ENCODE measurements at places on chromosomes 7 and 10. TPM values are rescaled to one million over a fixed set of nuclear protein-coding genes. Genes with fewer than 3 reads are reported as not detected.
A peak's percentile ranks its signal among the peaks of the same experiment; 100 is the strongest.

The ITIH2 gene
- polyA plus RNA-seq, result 0.29 TPM

- DNase-seq, result no peak
Observed at GRCh38 chr7:11006291-11006690, 32.6 kb downstream of the PHF14 start.

- peak; percentile 72 for DNase-seq
Observed at GRCh38 chr10:35379226-35380137, 43.2 kb downstream of the CCNY start.

DNA sequence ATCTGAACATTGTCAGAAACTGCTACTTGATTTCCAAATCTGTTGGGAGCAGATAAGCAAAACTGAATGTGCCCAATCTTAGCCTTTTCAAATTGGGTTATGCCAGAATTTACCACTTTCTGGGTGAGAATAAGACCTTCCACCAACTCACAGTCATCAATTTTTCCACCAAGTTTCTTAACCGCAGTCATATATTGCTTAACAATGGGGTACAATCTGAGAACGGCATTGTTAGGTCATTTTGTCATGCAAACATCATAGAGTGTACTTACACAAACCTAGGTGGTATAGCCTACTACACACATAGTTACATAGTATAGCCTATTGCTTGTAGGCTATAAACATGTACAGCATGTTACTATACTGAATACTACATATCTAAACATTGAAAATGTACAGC lies 16.0 kb downstream of the MRPS33 start:
- no peak for DNase-seq

The AOAH gene
- polyA plus RNA-seq, result 3.1 TPM

The OR2A7 gene
- 3.2 TPM for polyA plus RNA-seq

GRCh38 chr7:115868369-115868768 lies 162.2 kb downstream of the TFEC start:
- no peak for DNase-seq

DNA sequence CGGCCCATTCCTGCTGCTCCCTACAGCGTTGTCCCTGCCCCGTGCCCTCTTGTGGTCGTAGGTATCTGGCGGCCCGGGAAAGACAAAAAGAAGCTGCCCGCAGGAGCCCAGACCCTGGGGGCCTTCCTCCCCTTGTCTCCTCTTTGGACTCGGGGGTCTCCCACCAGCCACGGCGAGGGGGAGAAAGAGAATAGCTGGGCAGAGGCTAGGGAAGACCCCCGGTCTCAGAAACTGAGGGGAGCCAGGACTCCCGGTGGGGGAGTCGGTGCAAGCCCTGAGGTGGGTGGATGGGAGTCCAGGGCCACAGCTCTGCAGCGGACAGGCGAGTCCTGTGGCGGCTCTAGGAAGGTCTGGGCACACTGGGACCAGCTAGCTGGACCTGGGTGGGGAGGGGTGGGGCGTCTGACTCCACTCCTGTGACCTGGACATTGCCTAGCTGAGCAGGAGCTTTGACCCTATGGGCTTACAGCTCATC lies 1.3 kb upstream of the SH2D4B start:
- no peak for DNase-seq

- DNase-seq, result no peak
Observed at GRCh38 chr10:68046642-68047041, 28.4 kb downstream of the HERC4 start.

- no peak for DNase-seq
Observed at GRCh38 chr7:6380310-6381095, 67.3 kb downstream of the DAGLB start.

- DNase-seq, result no peak
Observed at GRCh38 chr7:50815138-50815537, 32.4 kb upstream of the GRB10 start.

DNA sequence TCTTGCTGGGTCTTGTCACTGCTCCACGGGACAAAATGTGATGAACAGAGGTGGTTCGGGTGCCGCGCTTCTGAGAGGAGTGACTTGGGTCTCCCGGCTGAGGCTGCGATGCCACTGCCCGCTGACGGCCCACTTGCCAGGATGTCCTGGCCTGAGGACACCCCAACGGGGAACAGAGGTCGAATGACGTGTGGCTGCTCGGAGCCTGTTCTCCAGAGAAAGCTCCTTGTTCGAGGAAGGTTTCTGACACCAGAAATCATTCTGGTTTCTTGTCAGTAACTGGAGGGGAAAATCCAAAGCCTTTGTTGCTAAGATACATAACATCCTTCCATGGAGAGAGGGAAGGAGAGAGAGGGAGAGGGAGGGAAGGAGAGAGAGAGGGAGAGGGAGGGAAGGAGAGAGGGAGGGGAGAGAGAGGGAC lies 236.4 kb downstream of the WDR37 start:
- DNase-seq, result no peak

- no peak for DNase-seq
Observed at GRCh38 chr7:151877911-151878835, 1.3 kb upstream of the PRKAG2 start.

- no peak for DNase-seq
Observed at GRCh38 chr7:4195660-4196059, 486.4 kb upstream of the FOXK1 start.

DNA sequence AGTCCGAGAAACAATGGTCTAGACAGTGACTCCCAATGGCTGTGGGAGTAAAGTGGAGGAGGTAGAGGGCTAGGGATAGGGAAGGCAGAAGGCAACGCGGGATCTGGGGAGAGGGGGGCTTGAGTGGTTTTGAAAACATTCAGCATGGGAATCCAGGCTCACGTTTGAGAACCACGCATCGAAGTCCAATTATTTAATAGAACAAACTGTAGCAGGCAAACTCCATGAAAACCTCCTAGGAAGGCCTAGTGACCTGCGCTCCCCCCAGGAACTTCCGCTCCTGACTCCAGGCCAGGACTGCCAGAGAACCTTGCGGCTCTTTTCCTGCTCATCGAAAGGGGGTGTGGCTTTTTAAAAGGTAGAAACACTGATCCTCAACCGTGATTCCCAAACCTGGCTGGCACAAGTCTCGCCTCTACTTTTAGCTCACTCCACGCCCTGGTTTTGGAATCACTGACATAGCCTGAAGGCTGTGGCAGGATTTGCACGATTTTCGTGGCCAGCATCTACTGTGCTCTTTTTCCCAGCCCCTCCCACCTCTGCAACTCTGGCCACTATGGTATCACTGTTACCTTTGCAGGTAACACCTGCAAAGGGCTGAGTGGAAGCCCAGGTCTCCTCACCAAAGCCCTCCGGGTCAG lies 43.4 kb downstream of the MYOF start:
- no peak for DNase-seq

DNA sequence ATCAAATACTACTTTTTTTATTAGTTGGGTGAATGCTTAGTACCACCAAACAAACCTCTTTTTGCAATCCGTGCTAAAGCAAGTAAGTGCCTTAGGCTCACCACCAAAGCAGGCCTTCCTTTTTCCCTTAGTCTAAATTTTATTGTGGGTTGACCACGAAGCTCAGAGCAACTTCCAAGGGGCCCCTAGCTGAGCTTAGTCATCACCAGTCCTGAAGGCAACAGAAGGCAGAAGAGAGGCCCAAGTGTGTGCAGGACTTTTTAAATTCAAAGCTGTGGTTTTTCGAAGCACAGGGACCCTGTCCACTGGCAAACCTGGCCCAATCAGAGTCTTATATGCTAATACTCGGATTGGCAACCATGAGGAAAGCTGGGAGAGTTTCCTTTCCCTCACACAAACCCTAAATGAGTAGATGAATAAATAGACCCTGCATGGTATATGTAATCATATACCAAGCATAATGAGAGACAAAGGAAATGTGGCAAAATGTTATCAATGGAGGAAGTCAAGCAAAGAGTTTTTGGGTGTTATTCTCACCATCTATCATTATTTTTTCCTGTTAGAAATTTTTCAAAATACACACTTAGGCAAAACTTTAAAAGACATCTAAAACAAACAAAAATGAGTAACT lies 453.2 kb upstream of the GALNT17 start:
- no peak for DNase-seq

The EVX1 gene
- 0.11 TPM for polyA plus RNA-seq

DNA sequence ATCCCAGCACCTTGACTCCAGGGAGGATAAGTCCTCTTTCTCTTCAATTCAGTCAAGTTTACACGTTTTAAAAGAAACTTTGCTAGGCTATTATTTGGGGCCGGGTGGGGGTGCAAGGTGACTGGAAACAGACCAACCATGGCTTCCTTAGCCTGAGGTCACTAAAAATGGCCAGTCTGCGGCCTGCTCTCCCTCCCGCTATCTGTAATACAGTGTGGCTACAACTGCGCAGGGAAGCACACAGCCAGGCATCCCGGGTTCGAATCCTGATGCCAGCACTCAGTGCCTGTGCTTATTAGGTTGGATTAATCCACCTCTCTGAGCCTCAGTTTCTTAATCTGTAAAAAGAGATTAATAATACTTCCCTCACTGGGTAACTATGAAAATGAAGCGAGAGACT lies 19.5 kb downstream of the ATP6V1F start:
- no peak for DNase-seq

DNA sequence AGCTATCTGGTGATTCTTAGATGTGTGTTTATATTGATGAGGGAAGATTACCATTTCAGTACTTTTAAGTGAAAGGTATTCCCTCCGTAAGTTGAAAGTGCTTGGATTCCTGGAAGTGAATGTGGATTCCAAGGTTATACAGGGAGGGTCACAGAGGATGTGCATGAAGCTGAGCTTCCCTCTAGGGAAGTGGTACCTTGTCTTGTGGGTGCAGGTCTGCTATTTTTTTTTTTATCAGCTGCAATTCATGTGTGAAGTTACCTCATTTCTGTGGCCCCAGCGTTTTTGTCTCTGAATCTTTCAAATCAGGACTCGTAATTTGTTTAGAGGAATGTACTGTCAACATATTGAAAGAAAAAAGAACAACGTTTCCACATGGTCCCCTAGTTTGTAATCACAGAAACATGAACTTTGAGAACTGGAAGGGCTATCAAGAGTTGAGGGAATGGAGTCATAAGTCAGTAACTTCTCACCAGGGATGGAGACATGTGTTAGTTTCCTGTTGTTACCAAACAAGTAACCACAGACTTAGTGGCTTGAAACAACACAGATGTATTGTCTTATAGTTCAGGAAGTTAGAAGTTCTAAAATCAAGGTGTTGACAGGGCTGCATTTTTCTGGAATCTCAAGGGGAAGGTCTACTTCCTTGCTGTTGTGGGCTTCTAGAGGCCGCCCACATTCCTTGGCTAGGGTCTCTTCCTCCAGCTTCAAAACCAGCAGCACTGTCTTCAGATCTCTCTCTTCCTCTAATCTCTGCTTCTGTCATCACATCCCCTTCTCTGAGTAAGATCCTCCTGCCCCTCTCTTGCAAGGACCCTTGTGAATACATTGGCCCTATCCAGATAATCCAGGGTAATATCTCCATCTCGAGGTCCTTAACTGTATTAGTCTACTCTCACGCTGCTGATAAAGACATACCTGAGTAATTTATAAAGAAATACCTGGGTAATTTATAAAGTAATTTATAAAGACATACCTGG lies 64.4 kb downstream of the RAB18 start:
- DNase-seq, result no peak

The SLC26A5 gene
- 0.81 TPM for polyA plus RNA-seq

The TRIM50 gene
- polyA plus RNA-seq, result 0.38 TPM

DNA sequence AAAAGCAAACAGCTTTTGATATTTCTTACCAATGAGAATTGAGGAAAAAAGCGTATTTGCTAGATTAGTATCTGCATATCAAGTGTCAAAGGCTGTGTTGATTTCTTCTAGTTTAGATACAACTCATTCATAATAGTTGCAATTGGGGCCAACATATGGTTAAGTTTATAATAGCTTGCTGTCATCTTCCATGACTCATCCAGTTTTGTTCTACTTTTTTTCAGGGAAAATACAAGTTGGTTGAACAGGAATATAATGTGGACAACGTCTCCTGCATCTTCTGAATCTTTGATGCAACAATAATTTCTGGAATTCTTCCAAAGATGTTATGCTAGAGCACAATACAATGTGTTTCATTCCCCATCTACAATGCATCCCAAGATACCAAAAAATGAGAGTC lies 182.0 kb downstream of the THSD7A start:
- no peak for DNase-seq

DNA sequence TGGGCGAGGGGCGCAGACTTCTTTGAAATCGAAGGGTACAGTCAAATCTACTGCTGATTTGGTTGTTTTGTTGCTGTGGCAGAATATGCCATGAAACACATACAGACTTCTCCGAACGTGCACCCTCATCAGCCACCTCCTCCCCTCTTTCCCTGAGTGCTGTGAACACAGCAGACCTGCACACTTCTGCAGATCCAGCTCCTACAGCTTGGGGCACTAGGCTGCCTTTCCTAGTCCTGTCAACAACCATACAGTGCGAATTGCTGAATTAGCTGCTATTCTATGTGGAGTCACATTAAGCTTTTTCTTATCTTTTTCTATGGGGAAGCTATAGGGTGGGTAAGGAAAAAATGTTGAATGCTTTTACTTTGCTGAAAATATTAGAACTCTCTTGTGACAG lies 57.5 kb downstream of the COL17A1 start:
- peak; percentile 12 for DNase-seq

DNA sequence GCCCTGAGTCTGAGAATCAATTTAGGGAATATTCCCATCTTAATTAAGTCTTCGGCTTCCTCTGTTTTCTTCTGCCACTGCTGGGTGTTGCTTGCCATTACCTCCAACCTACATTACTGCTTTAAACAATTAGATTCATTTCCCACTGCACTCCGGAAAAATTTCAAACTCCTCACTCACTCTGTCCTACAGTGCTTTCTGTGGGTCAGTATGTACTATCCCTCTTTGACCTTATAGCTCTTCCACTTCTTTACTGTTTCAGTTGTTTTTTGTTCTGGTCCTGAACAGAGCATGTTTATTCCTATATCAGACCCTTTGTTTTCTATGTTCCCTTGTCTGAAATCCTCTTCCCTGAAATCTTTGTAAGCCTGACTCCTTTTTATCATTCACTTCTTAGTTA lies 160.6 kb downstream of the MAGI2 start:
- DNase-seq, result no peak

- no peak for DNase-seq
Observed at GRCh38 chr10:66586073-66586472, 339.8 kb upstream of the LRRTM3 start.

- no peak for DNase-seq
Observed at GRCh38 chr10:108708363-108708762, 1214.9 kb downstream of the XPNPEP1 start.

DNA sequence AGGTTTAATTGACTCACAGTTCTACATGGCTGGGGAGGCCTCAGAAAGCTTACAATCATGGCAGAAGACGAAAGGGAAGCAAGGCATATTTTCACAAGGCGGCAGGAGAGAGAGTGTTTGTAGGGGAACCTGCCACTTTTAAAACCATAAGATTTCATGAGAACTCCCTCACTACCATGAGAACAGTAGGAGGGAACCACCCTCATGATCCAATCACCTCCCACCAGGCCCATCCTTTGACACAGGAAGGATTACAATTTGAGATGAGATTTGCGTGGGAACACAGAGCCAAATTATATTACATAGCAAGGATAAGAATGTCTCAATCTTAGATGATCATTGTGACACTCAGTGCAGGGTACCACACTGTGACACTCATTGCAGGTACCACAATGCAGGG lies 44.2 kb downstream of the MRPL32 start:
- no peak for DNase-seq

GRCh38 chr7:64795176-64795575 lies 948 bp downstream of the ZNF138 start:
- no peak for DNase-seq

- no peak for DNase-seq
Observed at GRCh38 chr7:77393261-77393660, 22.9 kb downstream of the GSAP start.

Data from renal pelvis (tissue), 12 donors.